Fibroblast of skin of left quadriceps (primary cell): ENCODE measurements at places on chromosomes 13 and 19.
A peak's percentile ranks its signal among the peaks of the same experiment; 100 is the strongest.

GRCh38 chr19:28727480-28728159, 485.3 kb downstream of the UQCRFS1 start:
- DNase-seq, result no peak

- no peak for DNase-seq
Observed at GRCh38 chr13:92500192-92500591, 726.4 kb upstream of the GPC6 start.

DNA sequence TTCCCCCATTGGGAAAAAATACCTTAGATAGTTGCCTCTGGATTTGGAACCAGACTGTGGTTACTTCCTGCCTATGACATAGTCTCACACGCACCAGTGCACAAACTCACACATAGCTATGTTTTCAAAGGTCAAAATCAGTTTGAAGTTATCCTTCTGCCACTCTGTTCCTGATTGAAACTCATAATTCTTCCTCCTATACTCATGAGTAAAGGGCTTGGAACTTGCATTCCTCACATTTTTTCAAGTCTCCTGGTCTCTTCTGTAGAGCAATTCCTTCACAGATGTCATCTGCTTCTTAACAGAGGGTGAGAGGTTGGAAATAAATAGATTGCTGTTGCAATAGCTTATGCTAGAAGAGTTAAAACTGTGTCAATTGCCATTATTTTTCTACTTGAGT, 18.6 kb upstream of the POSTN start:
- peak; percentile 90 for DNase-seq

- no peak for DNase-seq
Observed at GRCh38 chr19:4987692-4988370, 18.9 kb downstream of the KDM4B start.

GRCh38 chr19:19176950-19177349, 6.9 kb upstream of the MEF2B start:
- DNase-seq, result no peak

GRCh38 chr13:76692346-76692745, 193.9 kb downstream of the KCTD12 start:
- DNase-seq, result no peak

DNA sequence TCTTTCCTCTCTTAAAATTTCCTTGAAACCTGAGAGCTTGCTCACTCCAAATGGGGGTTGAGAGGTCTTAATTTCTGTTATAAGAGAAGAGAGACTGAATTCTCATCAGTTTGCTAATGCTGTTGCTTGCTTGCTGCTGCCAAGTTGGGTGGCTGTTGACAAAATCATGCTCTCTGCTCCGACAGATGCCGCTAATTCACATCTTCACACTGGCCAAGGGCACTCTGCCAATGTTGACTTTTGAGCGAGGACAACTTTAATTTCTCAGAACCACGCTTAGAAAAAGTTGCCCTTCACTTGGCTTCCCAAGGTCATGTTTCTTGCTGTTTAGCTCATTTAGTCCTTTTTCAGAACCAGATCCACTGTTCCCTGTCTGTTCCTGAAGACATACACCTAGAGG, 402.9 kb downstream of the HS6ST3 start:
- no peak for DNase-seq

GRCh38 chr19:30896554-30896953, 452.7 kb downstream of the TSHZ3 start:
- DNase-seq, result no peak

DNA sequence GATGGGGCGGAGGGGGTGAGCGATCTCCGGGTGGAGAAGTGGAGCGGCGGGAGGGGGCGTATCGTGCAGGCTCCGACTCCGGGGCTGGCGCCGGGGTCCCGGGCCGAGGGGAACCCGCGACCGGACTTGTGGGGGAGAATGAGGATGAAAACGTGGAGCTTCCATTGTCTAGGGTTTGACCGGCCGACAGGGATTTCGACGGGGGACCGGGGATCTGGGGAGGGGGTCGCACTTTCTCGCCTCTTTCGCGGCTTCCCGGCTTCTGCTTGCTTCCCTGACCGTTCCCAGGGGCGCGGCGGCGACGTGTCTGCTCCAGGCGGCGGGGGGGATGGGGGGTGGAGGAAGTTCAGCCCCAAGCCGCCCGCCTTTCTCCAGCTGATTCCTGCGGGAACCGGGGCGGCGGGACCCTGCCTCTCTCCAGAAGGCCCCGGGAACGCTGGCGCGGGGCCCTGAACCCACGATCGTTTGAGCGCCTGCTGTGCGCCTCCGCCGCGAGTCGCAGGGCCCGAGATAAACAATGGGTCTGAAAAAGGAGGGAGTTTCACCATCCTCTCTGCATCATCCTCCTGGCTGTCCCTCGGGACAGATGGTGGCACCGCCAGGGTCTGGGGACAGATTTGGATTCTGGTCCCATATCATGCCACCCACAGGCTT, 790 bp downstream of the TPM4 start:
- no peak for DNase-seq

DNA sequence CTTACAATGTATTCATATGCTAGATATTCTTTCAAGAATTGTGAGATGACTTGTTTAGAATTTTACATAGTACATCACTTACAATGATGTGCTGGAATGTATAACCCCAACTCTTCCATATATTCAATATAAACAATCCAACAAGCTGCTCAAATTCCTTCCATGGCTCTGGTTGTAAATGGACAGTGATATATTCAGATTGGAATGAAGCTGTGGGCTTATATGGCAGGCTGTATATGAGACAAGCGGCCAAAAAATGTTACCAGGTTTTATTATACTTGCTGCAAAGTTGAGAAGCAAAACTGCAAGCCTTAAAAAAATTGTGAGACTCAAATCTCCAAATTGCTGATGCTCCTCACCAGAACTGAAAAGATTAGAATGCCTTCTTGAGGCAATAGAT, 83.6 kb upstream of the KLF12 start:
- DNase-seq, result peak; percentile 96

GRCh38 chr13:65460136-65460535, 1770.0 kb downstream of the PCDH9 start:
- DNase-seq, result peak; percentile 27

DNA sequence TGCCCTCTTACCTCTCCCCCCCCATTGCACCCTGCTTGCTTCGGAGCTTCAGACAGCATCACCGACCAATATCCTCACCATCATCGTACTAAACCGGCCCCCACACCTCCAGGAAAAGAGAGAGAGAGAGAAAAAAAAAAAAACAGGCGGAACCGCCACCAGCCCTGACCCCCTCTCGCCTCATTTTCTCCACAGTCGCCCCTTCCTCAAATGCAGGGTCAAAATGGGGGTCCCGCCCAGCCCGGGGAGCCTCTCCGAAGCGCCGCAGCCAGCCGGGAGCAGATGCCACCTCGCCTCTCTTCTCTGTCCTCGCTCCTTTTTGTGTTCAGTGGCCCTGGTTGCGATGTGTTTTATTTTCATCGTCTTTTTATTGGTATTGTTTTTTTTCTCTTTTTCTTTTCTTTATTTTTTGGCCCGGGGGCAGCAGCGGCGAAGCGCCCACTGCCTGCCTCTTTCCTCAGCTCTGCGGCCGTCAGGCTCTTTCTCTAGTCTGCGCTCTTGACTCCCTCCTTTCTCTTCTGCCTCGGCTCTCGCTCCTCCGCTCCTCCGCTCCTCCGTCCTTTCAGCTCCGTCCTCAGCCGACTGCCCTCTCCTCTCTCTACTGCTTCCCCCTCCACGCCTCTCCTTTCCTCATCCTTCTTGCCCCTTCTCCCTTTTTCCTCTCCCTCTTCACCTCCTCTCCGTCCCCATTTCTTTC, 41.4 kb downstream of the DEDD2 start:
- no peak for DNase-seq

- no peak for DNase-seq
Observed at GRCh38 chr19:5155586-5156210, 184.9 kb downstream of the PTPRS start.

- no peak for DNase-seq
Observed at GRCh38 chr19:35395382-35396199, 24.7 kb downstream of the GPR42 start.

GRCh38 chr13:108690726-108691125, 61.3 kb downstream of the MYO16 start:
- DNase-seq, result no peak

DNA sequence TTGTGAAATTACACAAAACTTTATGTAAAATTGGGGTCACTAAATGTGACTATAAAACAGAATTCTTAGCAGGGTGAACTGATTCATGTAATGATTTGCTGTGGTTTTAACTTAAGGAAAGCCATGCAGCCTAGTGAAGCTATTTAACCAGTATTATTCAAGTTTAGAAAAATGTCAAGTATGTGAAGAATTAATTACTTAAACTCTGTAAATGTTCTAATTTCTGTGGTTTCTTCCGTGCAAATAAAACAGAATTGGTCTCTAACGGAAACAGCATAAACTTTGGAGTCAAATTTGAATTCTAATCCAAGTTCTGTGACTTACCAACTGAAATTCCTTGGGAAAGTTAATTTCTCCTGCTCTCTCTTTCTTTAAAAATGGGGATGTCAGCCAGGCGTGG, 13.3 kb downstream of the CDC16 start:
- peak; percentile 49 for DNase-seq

GRCh38 chr13:78841358-78841963, 182.5 kb upstream of the OBI1 start:
- no peak for DNase-seq

GRCh38 chr19:34556488-34556887, 74.9 kb downstream of the WTIP start:
- DNase-seq, result no peak

GRCh38 chr13:98488736-98489135, 88.2 kb downstream of the STK24 start:
- DNase-seq, result no peak

DNA sequence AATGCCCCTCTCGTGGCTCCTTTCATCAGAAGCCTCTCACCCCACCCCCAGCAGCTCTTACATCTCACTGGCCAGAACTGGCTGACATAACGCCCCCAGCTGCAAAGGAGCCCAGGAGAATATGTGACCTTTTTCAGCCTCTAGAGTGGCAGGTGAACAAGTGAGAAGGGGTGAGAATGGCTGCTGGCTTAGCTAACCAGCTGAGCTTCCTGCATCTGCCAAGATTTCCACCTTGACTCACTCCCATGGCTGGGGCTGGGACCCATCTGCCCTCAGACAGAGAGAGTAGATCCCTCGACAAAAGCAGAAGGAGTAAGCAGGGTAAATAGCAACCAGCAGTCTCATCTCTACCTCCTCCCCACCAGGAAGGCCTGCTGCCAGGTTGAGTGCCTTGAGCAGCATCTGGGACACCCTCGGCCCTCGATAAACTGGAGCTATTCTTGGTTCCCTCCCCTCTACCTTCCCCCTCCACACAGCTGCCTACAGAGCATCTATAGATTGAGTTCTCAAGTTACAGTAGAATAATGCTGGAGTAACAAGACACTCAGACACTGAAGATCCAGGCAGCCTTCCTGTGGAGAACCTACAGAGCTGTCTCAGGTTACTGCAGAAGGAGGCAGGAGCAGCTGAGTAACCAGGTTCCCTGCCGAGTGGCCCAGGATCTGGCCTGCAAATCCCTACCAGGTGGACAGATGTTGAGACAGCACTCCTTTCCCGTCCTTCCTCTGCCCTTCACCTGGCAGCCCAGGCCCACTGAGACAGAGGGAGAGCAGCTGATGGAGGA, 15.5 kb downstream of the KASH5 start:
- DNase-seq, result peak; percentile 15

GRCh38 chr13:111202156-111202621, 87.1 kb downstream of the ARHGEF7 start:
- DNase-seq, result no peak

GRCh38 chr19:54364775-54365257, at the start of gene LAIR1:
LAIR1 (minus strand) TSS chr19:54364931; CDS start chr19:54364804, 127 bp downstream.
- DNase-seq, result no peak
